ENCODE measurements at places on chromosomes 2 and 18. TPM values are rescaled to one million over a fixed set of nuclear protein-coding genes. Genes with fewer than 3 reads are reported as not detected.

GRCh38 chr2:113278742-113279139 is at the start of gene PAX8:
PAX8 (minus strand) TSS chr2:113278921; CDS start chr2:113278394, 527 bp downstream.
- H3K4me3 ChIP-seq = no peak within 1 kb of the TSS
- H3K4me1 ChIP-seq = peaks cover 14% of the 10 kb centered on the region
- no peak within 1 kb of the TSS for H3K27ac ChIP-seq
- H3K27me3 ChIP-seq = peaks cover 16% of the 10 kb centered on the region
- DNase-seq = no peak

The ENOSF1 gene
- total RNA-seq = 27.1 TPM

The RBM43 gene
- 4.2 TPM for total RNA-seq

The CARF gene
- total RNA-seq = 3.6 TPM

- H3K36me3 ChIP-seq = no peaks in the 10 kb centered on the region
- no peak overlapping the region for H3K4me3 ChIP-seq
- H3K27ac ChIP-seq = no peak overlapping the region
- H3K27me3 ChIP-seq = no peaks in the 10 kb centered on the region
- DNase-seq = no peak
- H3K4me1 ChIP-seq = no peaks in the 10 kb centered on the region
Measured at GRCh38 chr2:20231598-20232026, 6.7 kb upstream of the SDC1 start.

DNA sequence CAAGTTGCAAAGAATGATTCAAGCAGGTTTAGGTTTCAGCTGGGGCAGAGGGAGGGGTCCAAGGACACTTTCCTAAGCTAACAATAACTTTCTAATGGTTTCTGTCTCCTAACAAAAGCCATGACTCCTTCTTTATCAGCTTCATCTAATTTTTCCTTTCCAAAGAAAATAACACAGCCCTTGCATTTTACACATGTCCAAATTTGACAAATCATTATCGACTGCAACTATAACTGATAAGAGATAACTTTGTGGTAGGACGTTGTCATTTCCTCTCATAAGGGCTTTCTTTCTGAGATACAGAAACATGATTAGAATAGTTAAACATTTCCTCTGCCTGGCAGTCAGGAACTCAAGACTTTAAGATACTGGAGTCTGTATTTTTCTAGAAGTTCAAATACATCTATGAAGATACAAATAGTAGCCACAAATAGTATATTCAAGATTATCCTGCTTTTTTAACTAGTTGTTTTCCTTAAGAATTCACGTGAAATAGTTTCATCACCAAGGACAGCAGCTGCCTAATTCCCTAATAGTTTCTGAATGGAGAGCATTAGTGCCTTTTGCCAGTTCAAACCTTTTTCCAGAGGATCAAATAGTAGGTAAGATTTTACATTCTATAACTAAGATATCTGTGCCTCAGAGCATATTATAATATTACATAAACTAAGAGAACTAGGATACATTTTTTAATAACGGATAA is 263.2 kb downstream of the EXOC6B start:
- H3K4me1 ChIP-seq = peaks cover 14% of the 10 kb centered on the region
- no peaks in the 10 kb centered on the region for H3K27me3 ChIP-seq
- no peak overlapping the region for H3K4me3 ChIP-seq
- DNase-seq = no peak
- no peaks in the 10 kb centered on the region for H3K36me3 ChIP-seq

GRCh38 chr2:97712693-97713295 is 582 bp upstream of the ZAP70 start:
- H3K27me3 ChIP-seq = no peaks in the 10 kb centered on the region
- H3K4me3 ChIP-seq = no peak overlapping the region
- no peaks in the 10 kb centered on the region for H3K4me1 ChIP-seq
- H3K27ac ChIP-seq = no peak overlapping the region

The DAW1 gene
- 0.25 TPM for total RNA-seq

GRCh38 chr2:18136881-18137475 is 258.5 kb downstream of the KCNS3 start:
- no peaks in the 10 kb centered on the region for H3K4me1 ChIP-seq
- no peaks in the 10 kb centered on the region for H3K27me3 ChIP-seq
- H3K4me3 ChIP-seq = no peak overlapping the region
- no peaks in the 10 kb centered on the region for H3K36me3 ChIP-seq
- no peak for DNase-seq

- H3K36me3 ChIP-seq = peaks cover 5% of the 10 kb centered on the region
- no peak overlapping the region for H3K4me3 ChIP-seq
- no peaks in the 10 kb centered on the region for H3K4me1 ChIP-seq
- no peaks in the 10 kb centered on the region for H3K27me3 ChIP-seq
- DNase-seq = no peak
Measured at GRCh38 chr2:74091391-74091790, 56.3 kb downstream of the BOLA3 start.

The PPM1B gene
- total RNA-seq = 17.9 TPM
